T follicular helper cell (primary cell): ENCODE measurements at places on chromosomes 1 and 21.

GRCh38 chr1:177340601-177341067, 169.9 kb downstream of the BRINP2 start:
- no peak for DNase-seq

- DNase-seq, result no peak
Observed at GRCh38 chr1:214414691-214415090, 133.7 kb downstream of the SMYD2 start.

DNA sequence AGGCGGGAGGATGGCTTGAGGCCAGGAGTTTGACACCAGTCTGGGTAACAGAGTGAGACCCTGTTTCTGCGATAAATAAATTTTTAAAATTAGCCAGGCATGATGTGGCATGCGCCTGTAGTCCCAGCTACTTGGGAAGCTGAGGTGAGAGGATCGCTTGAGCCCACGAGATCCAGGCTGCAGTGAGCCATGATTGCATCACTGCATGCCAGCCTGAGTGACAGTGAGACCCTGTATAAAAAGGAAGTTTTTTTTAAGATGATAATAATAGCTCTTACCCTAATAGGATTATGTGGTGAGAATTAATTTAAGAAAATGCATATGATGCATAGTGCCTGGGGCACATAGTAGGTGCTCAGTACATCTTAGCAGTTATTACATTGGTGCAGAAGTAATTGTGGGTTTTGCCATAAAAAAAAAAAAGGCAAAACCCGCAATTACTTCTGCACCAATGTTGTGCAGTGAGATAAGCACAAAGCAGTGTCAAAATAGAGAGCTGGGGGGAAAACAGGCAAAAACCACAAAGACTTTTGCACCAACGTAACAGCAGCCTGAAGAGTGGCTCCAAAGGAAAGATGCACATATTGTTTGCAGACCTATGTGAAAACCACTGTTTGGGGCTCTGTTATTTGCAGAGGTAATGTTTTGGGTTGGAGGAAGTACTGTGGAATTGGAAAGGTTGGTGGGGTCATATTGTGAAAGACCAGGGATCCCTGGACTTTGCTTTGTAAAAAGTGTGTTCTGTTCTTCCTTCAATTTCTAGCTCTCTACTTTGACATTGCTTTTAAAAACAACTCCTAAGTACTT, 72.4 kb downstream of the PLXNA2 start:
- DNase-seq, result no peak

DNA sequence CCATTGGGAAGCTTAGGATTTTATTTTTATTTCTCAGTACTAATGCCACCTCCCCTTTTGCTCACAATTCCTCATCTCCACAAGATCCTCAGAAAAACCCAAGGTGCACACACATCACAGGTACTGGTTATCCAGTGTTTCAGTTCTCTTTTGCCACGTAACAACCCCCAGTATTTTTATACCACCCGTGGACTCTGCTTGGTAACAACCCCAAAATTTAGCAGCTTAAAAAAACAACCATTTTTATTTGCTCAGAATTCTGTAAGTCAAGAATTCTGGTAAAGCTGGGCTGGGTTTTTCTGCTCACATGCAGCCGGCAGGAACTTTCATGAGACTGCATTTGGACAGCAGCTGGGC, 180.0 kb downstream of the KAZN start:
- DNase-seq, result no peak

DNA sequence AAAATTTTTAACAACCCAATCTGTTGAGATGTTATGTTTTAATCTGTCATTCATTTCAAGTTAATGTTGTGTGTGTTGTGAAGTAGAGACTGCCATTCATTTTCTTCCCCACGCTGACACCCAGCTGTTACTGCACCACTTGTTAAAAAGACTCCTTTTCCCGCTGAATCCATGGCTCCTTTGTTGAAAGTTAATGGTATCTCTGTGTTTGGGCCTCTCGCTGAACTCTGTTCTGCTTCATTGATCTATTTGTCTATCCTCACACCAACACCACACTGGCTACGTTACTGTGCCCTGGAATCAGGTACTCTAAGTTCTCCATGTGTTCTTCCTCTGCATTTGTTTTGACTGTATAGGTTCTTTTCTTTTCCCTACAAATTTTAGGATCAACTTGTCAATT, 58.2 kb downstream of the PDE9A start:
- no peak for DNase-seq

DNA sequence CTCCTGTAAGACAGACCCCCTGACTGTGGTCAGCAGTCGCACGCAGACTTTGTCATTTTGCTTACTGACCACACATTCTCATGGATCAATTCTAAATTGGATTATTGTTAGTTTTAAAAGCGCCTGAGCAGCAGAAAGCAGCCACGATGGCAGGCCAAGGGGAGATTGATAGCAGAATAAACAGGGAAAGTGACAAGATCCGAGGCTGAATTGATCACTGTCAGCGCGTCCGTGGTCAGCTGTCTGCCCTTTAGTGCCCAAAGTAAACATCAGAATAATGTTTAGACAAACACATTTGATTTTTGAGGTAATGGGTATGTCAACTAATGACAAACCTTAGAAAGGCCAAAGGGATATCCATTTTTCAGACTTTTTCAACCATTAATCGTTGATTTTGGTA, 426.8 kb downstream of the SETD4 start:
- DNase-seq, result no peak

- DNase-seq, result no peak
Observed at GRCh38 chr1:195939844-195940243, 668.4 kb downstream of the KCNT2 start.

GRCh38 chr1:226666164-226666506, 72.9 kb downstream of the ITPKB start:
- no peak for DNase-seq

- DNase-seq, result no peak
Observed at GRCh38 chr1:169295425-169295824, 72.2 kb downstream of the NME7 start.

DNA sequence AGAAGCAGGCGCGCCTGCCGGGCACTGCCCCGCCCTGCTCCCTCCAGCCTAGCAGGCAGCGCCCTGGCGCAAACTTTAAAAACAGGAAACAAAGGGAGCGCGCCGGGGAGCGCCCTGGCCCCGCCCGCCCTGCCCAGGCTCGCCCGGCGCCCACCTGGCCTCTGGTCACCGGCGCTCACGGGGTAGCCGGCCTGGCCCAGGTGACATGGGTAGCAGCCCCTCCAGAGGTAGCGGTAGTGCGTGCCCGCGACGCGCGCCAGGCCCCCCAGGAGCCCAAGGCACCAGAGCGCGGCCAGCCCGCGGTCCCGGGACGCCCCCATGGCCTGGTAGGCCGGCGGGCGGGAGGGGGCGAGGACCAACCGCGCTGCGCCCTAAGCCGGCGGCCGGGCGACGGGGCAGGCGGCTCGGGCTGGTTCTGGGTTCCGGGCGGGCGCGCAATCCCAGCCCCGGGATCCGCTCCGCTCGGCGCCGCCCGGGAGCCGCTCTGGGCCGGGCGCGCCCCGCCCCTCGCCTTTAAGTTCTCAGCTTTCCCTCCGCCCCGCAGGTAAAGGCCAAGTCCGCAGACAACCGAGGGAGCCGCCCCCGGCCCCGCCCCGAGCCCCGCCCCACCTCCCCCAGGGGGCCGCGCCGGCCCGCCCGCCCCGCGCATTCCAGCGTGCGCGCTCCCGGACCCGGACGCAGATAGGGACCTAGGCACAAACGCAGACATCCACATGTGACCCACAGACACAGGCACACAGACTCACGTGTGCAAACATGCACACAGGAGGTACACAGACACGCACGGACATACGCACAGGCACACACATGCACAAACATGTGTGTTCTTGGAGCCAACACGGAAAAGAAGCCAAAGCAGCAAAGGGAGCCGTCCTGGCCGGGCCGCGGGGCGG, 76.7 kb downstream of the ARHGEF16 start:
- DNase-seq, result peak; percentile 67

GRCh38 chr1:222547260-222547614, 667 bp downstream of the HHIPL2 start:
- DNase-seq, result no peak

DNA sequence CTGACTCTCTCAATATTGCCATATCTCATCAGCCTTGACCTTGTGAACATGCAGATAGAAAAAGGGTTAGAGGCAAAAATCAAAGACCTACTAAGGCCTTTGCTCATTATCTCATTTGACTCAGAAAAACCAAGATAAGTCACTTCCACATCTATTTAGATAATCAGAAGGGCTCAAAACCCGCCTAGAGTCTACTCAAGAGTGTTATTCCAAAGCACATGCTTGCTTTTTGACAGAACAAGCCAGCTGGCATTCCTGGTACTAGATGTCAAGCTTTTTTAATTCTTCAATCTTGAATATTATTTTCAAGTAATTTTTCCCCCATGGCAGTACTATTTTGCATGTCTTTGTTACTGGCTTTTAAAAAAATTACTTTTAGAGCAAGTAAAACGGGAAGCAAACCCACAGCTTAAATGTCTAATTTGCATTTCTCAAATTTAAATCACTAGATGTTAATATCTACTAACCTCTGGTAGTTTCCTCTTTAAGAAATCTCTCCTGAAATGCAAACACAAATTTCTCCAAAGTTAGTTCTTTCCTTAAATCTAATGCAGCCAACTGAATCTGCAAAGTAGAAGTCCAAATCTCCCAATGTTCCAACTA, 51.5 kb downstream of the APP start:
- no peak for DNase-seq

GRCh38 chr21:15051644-15052458, 12.9 kb downstream of the NRIP1 start:
- no peak for DNase-seq

DNA sequence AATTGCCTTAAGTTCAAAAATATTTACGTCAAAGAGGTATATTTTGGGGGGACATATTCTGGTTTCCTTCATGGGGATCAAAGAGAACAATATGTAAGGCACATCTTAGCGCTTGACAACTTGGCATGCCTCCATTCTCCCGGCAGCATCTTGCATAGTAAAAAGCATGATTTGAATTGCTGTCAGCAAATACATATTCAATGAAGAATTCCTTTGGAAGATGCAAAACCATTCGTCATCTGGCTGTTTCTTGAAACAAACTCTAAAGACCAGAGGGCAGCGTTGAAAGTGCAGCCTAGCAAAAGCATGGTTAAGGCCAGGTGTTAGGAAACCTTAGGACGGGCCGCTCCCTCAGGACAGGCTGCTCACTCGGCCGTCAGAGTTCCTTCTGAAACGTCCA, 3.4 kb upstream of the PIK3CD start:
- no peak for DNase-seq

DNA sequence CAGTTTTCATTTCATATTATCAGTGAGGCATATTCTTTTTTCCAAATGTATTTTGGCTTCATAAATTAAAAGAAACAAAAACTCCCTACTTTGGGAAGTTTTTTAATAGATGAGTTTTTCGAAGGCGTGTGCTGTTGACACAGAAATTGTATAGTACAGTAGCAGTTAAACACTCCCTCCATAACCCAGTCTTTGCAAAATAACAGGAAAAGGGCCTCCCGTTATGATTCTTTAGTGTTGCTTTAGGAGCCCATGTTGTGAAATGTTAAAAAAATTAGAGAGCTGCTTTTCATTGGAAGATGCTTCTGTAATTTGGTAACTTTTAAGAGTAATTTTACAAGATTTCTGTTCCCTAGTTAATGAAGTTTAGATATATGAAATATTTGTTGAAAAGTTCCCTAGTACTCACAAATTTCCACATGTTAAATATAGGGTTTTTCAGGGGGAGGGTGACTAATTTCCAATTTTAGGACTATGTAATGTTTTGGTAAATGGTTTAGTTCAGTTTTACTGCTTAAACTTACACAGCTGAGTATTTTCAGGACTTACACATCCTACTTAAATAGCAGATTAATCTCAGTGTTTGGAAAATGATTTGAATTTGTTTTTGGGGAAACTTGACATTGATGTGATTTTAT, 2.0 kb downstream of the CAMSAP2 start:
- no peak for DNase-seq

DNA sequence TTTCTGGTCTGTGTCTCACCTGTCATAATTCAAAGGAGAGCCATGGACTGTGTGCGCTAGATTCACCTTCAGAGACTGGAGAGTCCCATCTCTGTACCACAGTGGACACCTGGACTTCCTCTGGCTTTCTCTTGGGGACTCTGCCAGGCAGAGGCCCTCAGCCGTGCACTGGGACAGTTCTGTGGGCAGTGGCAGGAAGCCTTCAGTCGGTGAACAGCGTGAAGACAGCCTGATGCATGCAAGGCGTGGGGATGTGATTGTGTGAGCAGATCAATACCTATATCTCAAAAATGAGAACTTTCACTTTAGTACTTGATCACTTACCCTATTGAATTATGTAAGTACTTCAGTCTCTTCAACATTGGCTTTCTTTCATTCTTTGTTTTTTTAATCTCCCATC, 245.3 kb downstream of the DISC1 start:
- DNase-seq, result no peak

DNA sequence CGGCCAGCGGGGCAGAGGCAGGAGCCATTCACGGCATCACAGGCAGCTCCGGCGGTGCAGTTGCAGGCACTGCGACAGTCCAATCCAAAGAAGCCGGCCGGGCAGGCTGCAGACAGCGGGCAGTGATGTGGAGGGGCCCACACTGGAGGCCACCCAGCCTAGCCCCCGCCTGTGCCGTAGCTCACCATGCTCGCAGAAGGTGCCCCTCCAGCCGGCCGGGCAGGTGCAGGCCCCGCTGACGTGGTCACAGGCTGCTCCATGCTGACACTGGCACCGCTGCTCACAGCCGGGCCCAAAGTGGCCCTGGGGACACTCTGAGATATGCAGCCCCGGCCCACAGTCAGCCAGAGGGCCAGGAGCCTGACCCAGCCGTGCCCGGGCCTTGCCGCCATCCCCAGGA, 45.1 kb downstream of the ARHGEF16 start:
- DNase-seq, result no peak

DNA sequence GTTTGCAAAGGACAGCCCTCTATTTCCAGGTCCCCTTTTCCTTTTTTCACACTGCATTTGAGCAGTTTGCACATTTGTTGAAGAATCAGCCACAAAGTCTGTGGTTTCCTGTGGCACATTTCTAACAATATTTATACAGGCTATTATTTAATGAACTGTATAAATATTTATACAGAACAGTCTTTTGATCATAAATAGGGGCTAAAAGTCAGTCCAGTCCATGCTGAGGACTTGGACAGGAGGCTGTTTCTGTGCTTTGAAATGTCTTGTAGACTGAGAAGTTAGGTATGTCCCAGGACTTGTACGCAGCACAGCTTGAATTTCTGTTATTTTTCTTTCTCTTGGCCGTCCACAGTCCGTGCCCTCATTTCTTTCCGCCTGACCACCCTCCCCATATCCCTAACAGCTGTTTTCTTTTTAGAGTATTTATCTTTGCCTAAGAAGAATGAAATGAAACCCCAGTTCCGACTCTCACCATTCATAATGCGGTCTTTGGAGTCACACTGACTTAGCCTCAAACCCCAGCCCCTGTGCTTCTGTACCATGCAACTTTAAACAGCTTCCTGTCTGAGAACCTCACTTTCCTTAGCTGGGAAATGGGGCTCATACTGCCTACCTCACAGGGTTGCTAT, 19.7 kb downstream of the FGGY start:
- DNase-seq, result no peak
